T-helper 17 cell (primary cell): ENCODE measurements at places on chromosomes 2 and 18. TPM values are rescaled to one million over a fixed set of nuclear protein-coding genes. Genes with fewer than 3 reads are reported as not detected.

TIGD1 gene
- 14.6 TPM for total RNA-seq

NXPH2 gene
- total RNA-seq: not detected

MYL12A gene
- 480 TPM for total RNA-seq

FAM161A gene
- total RNA-seq: 1.5 TPM

HNRNPLL gene
- 81.5 TPM for total RNA-seq

CYTIP gene
- total RNA-seq: 286 TPM

MAB21L4 gene
- total RNA-seq: not detected

TUBB8B gene
- total RNA-seq: not detected

UGT1A1 gene
- total RNA-seq: not detected

GNLY gene
- total RNA-seq: 9.9 TPM

ARHGAP15 gene
- total RNA-seq: 277 TPM

SH3RF3 gene
- 0.27 TPM for total RNA-seq

EIF5B gene
- total RNA-seq: 35.9 TPM
